ENCODE measurements at places on chromosomes 11 and 22. TPM values are rescaled to one million over a fixed set of nuclear protein-coding genes. Genes with fewer than 3 reads are reported as not detected.

- DNase-seq: no peak
Observed at GRCh38 chr11:101456812-101457211, 127.0 kb downstream of the TRPC6 start.

DNA sequence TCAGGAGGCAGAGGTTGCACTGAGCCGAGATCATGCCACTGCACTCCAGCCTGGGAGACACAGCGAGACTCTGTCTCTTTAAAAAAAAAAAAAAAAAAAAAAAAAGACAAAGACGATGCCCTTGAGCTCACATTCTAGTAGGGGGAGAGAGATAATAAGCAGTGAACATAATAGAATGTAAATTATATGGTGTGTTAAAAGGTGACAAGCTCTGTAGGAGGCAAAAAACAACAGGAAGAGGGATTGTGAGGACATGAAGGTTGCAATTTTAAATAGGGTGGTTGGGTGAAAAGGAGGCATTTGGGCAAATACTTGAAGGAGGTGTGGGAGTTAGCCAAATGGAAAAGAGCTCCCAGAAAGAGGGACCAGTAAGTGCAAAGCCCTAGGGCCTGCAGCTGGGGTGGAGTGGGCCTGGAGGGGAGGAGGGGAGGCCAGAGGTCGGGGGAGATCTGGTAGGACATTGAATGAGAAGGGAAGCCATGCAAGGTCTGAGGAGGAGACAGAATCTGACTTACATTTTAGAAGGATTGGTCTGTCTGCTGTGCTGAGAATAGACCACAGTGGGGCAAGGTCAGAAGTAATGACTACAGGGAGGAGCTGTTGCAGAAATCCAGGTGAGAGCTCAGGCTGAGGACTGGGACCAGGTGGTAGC, 26.6 kb downstream of the P2RY2 start:
- DNase-seq: no peak

DNA sequence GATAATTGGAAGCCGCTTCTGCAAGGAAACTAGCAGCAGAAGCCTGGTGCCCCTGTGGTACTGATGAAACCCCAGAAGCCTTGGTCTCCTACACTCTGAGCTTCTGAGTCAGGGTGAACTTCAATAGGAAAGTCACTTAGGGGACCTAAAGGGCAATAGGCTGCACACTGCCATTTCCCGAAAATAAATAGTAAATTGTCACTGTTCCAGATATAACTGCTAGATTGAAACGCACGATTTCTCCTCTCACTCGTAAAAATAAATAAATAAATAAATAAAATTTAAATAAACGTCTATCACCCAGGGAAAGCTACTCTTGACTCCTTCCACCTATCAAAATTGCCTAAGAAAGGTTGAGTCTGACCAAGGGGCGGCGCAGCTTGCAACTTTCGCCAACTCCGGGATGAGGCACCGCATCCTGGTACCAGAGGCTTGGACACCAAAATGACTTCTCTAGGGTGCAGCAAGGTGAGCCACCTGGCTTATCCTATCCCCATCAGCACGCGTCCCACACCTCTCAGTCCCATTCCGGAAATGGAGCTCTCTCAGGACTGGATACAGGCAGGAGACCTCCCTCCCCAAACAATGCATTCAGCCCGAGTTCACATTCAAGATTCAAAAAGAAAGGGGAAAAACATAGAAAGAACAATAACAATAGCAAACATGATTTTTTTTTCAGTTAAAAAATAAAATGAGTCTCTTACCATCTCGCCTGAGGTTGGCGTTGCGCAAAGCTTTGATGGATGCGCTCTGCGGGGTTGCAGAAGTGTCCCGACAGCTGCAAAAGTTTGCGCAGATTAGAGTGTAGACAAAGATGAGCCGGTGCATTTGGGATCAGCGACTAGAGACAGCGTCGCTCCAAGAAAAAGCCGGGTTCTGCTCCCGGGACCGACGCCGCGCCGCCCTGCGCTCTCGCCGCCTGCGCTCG, 583 bp downstream of the PDGFD start:
- peak; percentile 45 for DNase-seq

DNA sequence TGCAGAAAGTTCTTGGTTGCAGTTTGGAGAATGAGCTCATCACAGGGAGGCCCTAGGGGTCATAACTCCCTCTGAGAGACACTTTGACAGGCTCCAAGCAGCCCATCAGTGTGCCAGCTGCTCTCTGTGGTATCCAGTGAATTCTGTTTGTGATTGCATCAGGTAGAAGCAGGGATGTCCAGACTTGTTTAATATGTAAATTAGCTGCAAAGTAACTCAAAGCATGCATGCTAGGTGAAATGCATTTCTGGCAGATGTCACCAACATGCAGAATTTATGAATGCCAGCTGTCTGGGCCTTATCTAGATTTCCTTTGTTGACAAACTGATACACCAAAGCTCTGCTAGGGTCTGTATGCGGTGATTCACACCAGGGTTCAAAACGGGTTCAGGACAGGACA, 123.6 kb upstream of the MTNR1B start:
- no peak for DNase-seq

DNA sequence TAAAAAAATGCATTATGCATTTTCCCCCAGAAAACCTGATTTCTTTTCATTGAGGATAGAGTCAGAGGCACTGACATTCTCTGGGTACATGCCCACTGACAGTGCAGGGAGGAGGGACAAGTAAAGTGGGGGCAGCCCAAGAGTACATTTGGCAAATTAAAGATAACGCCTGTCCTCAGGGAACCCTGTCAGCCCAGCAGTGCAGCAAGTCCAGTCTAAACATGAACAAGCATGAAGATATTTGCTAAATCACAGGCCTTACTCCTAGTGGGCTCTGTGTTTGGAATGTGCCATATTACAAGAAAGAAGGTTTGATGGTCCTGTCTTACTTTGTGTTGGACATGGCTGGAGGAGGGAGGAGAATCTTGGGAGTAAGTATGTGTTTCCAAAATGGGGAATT, 37.9 kb downstream of the AMOTL1 start:
- no peak for DNase-seq

DNA sequence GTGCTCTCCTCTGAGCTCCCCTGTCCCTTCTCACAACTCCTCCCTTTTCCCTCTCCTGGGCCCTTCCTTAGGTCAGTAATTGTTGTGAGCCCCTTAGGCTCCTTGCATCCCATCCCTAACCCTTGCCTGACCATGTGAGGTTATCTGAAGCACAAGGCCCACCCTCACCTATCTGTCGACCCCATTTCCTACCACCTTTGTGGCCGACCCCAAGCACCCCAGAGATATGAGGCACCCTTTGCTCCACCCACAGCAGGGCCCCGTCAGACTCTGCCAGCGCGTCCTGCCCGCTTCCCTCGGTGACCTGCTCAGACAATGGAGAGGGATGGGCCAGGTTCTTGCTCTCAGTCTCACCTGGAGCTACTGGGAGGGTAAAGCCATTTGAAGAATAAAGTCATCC, 1.3 kb downstream of the GNG3 start:
- no peak for DNase-seq

DNA sequence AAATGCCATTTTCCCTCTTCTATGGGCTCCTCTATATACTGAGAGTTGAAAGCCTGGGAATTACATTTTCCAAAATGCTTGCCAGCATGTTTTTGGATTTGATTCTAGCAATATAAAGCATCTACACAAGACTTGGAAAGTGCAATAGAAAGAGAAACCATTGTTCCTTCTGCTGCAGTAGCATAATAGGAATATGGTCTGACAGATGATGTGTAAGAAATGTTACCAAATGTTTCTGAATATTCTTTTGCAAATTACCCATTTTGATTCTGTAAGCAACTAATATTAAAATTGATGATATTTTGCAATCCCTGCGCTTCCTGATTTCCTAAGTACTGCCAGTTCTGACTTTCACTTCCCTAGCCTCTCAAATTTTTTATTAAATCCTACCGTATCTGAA, 61.6 kb downstream of the CASP12 start:
- no peak for DNase-seq

DNA sequence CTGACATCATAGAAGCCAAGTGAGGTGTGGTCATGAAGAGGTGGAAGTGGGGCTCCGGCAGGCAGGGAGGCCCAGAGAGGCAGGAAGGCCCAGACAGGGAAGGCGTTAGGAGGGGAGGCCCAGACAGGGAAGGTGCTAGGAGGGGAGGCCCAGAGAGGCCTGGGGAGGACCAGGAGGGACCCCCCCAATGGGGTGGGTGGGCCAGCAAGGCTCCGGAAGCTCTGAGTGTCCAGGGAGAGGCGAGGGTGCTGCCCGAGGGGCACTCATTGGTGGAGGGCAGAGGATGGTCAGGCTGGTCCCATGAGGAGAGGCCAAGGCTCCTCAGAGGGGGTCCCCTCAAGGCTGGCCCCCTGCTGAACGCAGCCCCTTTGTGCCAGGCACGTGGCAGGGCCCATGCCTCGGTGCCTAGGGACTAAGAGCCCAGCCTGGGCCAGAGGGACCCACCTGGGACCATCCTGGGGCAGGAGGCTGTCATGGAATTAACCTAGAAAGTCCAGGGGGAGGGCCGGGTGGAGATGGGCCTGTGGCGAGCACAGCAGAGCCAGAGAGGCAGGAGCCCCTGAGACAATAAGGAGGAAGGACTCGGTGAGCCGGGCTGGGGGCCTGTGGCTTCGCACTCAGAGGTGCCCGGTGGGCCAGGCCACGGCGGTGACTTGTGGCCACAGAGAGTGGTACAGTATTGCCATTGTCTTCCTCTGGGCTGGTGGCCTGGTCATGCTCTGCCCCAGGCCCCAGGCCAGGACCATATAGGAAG, 12.2 kb downstream of the PHLDA2 start:
- DNase-seq: no peak

GRCh38 chr11:69718147-69718546, 14.3 kb upstream of the FGF19 start:
- peak; percentile 42 for DNase-seq

GRCh38 chr22:38471237-38471636, 3.3 kb downstream of the KDELR3 start:
- no peak for DNase-seq

GRCh38 chr22:41915035-41915785, at the start of gene SHISA8:
TSS of gene SHISA8 (minus strand) at chr22:41915074. CDS start at chr22:41914667, 407 bp downstream.
- peak; percentile 60 for DNase-seq

- no peak for DNase-seq
Observed at GRCh38 chr11:102603576-102603975, 21.6 kb downstream of the MMP20 start.

- no peak for DNase-seq
Observed at GRCh38 chr11:64385945-64386704, 27.2 kb downstream of the RPS6KA4 start.

DNA sequence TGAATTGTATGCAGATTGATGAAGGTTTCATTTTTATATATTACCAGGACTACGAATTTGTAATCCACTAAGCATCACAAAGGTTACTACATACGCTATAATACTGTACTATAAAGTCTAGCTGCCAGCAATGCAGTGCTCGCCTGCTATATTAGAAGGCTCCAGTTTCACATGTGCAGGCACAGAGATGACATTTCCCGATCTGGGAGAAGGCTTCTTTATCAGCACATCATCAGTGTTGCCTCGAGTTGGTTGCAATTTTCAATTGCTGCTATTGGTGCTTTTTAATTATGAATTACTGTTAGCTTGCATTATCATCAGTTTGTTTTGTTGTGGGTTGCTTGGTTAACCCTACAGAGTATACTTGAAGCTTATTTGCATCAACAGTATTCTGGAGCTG, 143.2 kb upstream of the TEAD1 start:
- DNase-seq: no peak

GRCh38 chr11:93727985-93728791, 13.1 kb downstream of the TAF1D start:
- no peak for DNase-seq

DNA sequence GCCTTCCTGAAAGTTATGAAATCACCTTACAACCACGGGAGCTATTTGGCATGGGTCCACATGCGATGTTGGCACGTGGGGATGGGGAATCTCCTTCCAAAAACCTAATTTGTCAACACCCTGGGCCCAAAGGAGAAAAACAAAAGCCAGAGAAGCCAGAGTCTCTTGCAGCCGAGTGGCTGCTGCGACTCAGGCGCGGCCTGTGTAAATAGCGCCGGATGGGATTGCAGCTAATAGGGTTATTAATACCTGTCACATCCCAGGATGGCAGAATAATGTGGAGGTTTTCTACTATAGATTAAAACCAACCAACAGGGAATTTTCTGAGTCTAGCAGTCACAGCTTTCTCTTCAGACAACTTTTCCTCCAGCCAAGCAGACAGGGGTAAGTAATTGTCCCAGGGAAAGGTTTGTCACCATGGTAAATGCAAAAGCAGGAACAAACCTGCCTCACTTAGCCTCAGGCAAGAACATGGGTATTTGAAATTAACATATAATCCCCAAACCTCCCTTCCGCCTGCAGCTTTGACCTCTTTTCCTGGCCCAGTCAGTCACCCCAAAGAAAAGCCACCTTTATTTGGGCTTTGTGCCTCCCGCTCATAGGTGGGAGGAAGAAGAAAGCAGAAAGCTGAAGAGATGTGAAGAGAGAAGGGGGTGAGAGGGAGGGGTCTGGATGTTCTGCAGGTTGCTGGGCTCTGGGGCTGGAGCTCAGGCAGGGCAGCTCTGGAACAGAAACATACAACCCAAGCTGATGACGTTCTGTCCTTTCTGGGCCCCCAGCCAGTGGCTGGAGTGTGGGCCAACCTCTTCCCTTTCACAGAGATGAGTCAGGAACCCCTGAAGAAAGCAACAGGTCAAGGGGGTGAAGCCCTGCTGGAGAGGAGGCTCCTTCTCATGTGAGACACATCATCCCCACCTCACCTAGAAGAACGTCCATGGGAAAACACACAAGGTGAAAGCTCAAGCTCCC, 376.5 kb downstream of the NXPE2 start:
- DNase-seq: no peak

GRCh38 chr11:61609980-61610366, 29.1 kb upstream of the SYT7 start:
- DNase-seq: peak; percentile 62

Gene SPA17
- 97.5 TPM for total RNA-seq

Gene COX8A
- total RNA-seq: 438 TPM

Gene KCNC1
- total RNA-seq: 3.3 TPM

Gene OR8B2
- total RNA-seq: not detected

Gene C11orf97
- 6.4 TPM for total RNA-seq

Gene CBX6
- 33.1 TPM for total RNA-seq

Gene SLC22A25
- not detected for total RNA-seq

Gene SESN3
- total RNA-seq: 66.9 TPM

Gene OR1S1
- total RNA-seq: not detected

Gene OR8G1
- 2.6 TPM for total RNA-seq

Gene TSGA10IP
- total RNA-seq: 5.4 TPM
